ENCODE measurements at places on chromosomes 4 and X.

DNA sequence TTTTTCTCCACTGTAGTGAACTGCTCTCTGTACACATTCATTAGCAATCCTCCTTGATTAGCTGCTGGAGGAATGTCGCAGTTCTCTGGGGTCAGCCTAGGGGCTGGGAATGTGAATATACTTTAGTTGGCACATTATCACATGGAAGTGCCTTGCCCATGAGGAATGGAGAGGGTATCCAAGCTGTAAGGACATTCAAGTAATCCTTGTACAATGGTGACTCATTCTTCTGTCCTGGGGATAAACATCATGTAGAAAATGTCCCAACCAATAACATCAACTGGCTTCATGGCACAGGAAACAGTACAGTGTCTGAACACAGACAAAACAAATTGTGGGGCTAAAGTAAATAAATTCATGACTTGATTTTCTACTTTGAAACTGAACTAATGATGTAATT, 147.1 kb downstream of the GLRA2 start:
- no peaks in the 10 kb centered on the region for H3K36me3 ChIP-seq
- H3K27ac ChIP-seq: no peak overlapping the region
- DNase-seq: no peak

DNA sequence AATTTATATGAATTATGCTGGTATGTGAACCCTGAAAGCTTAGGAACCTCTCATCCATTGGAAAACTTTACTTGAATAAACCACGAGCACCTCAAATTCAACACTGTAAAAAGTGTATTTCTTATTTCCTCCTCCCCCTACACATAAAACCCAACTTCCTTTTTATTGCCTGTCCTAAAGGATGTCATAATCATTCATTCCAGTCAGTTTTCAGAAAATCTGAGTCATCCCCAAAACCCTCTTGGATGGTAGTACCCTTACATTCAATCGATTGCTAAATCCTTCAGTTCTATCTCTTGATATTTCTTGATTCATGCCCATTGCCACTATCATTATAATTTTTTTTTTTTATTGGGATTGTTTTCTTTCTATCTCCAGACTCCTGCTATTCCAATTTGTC, 91.1 kb upstream of the ATP8A1 start:
- H3K27me3 ChIP-seq: no peaks in the 10 kb centered on the region
- H3K4me3 ChIP-seq: no peak overlapping the region
- DNase-seq: no peak
- no peaks in the 10 kb centered on the region for H3K4me1 ChIP-seq

DNA sequence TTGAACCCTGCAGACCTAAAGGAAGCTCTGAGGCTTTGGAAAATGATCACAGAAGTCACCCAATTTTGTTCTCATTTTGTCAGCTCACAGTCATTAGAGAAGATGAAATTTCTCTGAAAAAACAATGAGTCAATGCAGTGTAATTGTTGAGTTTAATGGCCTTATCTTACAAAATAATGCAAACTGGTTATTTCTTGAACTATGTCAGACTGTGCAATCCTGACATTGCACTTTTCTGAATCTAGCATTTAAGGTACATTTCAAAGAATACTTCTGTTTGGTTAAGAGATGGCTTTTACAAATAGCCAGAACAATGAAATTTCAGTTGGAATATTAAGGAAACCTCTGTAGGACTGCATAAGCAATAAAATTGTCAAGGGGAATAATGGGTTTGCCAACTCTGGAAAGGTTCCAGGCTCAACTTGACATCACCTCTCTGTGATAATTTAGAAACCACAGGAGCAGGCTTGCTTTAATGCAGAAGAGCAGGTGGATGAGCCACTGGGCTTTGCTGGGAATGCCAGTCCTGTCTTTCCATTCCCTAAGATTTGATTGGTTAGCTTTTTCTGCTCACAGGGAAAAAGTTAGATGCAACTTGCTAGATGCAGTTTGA, 222.8 kb downstream of the FRMPD4 start:
- no peaks in the 10 kb centered on the region for H3K36me3 ChIP-seq
- H3K27me3 ChIP-seq: no peaks in the 10 kb centered on the region
- no peaks in the 10 kb centered on the region for H3K4me1 ChIP-seq
- DNase-seq: no peak
- H3K27ac ChIP-seq: no peak overlapping the region

GRCh38 chrX:77431227-77431626, 16.0 kb upstream of the FGF16 start:
- DNase-seq: no peak
- H3K27me3 ChIP-seq: no peaks in the 10 kb centered on the region
- H3K4me3 ChIP-seq: no peak overlapping the region
- H3K36me3 ChIP-seq: no peaks in the 10 kb centered on the region

DNA sequence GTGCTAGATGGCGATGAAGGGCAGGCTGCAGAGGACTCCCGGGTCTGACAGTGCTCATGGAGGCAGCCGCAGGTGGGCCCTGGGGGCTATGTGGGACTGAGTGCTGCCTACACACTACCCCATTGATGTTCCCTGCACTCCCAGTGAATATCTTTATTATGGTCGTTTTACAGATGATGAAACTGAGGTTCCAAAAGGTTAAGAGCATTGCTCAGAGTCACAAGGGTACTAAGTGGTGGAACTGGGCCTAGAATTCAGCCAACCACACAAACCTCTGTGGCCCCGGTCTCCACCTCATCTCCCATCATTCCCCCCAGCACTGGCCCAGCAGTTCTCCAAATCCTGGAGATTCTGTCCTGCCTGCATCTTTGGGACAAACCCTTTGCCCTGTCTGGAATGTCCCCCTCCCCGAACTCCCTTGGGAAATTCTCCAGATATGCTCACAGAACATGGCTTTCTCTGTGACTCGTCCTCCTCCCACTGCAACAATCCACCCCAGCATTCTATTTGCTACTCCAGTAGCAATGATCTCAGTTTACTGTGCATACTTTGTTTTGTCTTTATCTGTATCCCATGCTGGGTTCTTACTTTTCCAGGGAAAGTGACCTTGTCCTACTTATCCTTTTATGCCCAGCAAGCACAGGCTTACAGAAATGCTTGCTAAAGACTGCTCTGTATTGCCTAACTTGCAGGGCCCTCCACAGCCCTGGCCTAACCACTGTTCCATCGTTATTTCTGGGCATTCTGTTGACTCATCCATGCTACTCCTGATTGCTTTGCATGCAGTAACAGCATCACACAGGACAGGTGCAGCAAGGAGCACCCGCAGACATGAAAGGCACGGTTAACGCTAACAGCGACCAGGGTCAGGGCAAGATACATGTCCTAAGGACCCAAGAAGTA, 14.0 kb downstream of the PNMA6F start:
- no peak overlapping the region for H3K4me3 ChIP-seq
- no peaks in the 10 kb centered on the region for H3K27me3 ChIP-seq
- no peak for DNase-seq

GRCh38 chr4:182741914-182742313, 175.3 kb downstream of the DCTD start:
- no peak overlapping the region for H3K27ac ChIP-seq
- H3K4me3 ChIP-seq: no peak overlapping the region
- H3K4me1 ChIP-seq: no peaks in the 10 kb centered on the region
- no peak for DNase-seq
- no peaks in the 10 kb centered on the region for H3K36me3 ChIP-seq

DNA sequence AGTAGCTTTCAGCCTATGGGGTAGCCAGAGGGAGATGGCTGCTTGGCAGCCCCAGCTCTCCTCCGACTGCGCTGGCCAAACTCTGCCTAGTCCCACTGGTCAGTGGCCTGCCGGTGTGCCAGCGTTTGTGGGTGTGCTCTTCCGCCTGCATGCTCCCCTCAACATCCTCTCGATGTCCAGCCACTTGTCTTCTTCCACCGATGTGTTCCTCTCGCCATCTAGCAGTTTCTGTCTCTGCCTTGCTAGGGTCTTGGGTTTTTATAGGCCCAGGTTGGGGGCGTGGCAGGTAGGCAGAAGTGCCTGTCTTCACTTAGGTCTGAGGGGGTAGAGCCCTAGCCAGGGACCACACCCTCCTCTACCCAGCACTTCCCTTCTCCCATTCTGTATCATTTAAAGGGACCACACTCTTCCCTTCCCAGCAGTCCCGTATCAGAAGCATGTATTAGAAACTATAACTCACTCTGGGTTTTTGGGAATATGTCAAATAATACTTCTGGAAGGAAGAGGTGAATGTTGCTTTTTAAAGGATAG, 124.4 kb downstream of the KDM6A start:
- H3K27ac ChIP-seq: no peak overlapping the region
- no peaks in the 10 kb centered on the region for H3K27me3 ChIP-seq
- no peaks in the 10 kb centered on the region for H3K36me3 ChIP-seq
- peaks cover 4% of the 10 kb centered on the region for H3K4me1 ChIP-seq

- no peak overlapping the region for H3K4me3 ChIP-seq
- no peak for DNase-seq
- no peaks in the 10 kb centered on the region for H3K36me3 ChIP-seq
- H3K4me1 ChIP-seq: no peaks in the 10 kb centered on the region
These were observed 41.7 kb downstream of the RBM46 start for GRCh38 chr4:154822775-154823174.

DNA sequence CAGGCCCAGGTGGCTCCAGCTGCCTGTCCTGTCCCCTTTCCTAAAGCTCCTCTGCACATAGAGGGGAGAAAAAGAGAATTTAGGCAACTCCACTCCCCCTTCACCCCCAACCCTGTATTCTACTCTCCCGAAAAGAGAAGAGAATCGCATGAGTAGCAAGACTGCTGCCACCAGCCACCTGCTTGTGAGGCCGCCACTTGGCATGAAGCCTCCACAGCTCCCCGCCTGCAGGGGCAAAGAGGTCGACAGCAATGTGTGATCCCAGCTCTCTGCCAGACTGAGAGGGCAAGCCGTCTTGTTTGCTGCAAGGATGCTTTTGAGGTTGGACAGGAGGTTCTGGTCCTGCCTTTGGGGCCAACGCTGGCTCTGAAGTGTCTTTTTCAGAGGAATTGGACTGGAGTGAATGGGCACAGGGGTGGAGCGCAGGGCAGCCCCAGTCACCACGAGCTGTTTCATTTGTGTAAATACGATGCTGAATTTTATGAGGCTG, 77.1 kb downstream of the STARD8 start:
- no peaks in the 10 kb centered on the region for H3K36me3 ChIP-seq
- DNase-seq: no peak
- H3K4me1 ChIP-seq: no peaks in the 10 kb centered on the region
- no peak overlapping the region for H3K4me3 ChIP-seq
- no peaks in the 10 kb centered on the region for H3K27me3 ChIP-seq

DNA sequence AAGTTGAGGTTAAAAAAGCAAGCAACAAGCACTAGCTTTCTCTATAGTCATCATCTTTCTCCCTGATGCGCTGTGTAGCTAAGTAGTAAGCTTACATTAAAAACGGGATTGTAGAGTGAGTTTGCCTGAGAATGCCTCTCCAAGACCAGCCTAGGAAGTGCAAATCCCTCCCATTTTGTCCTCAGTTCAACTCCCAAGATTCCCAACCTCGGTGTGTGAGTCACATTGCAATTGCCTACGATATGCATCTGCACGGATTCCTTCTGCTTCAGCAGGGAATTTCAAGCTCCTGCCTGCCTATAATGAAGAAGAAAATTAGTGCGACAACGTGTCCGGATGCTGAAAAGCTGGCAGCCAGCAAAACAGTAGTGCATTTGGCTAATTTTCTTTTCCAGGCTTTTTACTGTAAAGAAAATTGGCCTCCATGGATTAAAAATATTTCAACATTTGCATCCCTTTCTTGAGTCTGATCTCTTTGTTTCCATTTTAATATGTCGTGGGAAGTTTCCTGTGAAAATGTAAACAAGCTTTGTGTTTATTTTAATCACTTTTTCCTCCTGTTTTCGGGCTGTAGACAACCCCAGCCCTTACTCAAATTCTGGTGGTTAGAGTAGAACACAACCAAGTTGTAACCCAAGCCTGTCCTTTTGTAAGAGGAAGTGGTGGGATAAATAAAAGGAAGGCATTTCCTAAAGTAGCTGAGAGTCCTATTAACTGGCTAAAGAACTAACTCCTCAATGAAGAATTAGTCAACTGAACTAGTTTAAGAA, 58.4 kb upstream of the TET2 start:
- H3K27ac ChIP-seq: no peak overlapping the region
- H3K36me3 ChIP-seq: no peaks in the 10 kb centered on the region
- no peaks in the 10 kb centered on the region for H3K27me3 ChIP-seq
- DNase-seq: no peak

- H3K27me3 ChIP-seq: no peaks in the 10 kb centered on the region
- H3K4me1 ChIP-seq: no peaks in the 10 kb centered on the region
- H3K36me3 ChIP-seq: no peaks in the 10 kb centered on the region
- no peak overlapping the region for H3K27ac ChIP-seq
- no peak for DNase-seq
These were observed 82.4 kb upstream of the HPRT1 start for GRCh38 chrX:134377537-134377936.

- no peak for DNase-seq
- H3K4me3 ChIP-seq: no peak overlapping the region
- H3K27me3 ChIP-seq: no peaks in the 10 kb centered on the region
- no peaks in the 10 kb centered on the region for H3K36me3 ChIP-seq
These were observed 219.5 kb downstream of the TMEM47 start for GRCh38 chrX:34437586-34437985.

GRCh38 chr4:32858361-32858760, 2138.2 kb downstream of the PCDH7 start:
- no peak overlapping the region for H3K27ac ChIP-seq
- H3K27me3 ChIP-seq: no peaks in the 10 kb centered on the region
- DNase-seq: no peak

- H3K4me3 ChIP-seq: no peak overlapping the region
- H3K27ac ChIP-seq: no peak overlapping the region
- peaks cover 6% of the 10 kb centered on the region for H3K27me3 ChIP-seq
- H3K36me3 ChIP-seq: no peaks in the 10 kb centered on the region
These were observed 4.4 kb upstream of the PRDM8 start for GRCh38 chr4:80192937-80193336.

- H3K27ac ChIP-seq: no peak overlapping the region
- H3K4me3 ChIP-seq: no peak overlapping the region
- peaks cover 3% of the 10 kb centered on the region for H3K4me1 ChIP-seq
These were observed 15.6 kb downstream of the PDZD4 start for GRCh38 chrX:153814591-153815315.

DNA sequence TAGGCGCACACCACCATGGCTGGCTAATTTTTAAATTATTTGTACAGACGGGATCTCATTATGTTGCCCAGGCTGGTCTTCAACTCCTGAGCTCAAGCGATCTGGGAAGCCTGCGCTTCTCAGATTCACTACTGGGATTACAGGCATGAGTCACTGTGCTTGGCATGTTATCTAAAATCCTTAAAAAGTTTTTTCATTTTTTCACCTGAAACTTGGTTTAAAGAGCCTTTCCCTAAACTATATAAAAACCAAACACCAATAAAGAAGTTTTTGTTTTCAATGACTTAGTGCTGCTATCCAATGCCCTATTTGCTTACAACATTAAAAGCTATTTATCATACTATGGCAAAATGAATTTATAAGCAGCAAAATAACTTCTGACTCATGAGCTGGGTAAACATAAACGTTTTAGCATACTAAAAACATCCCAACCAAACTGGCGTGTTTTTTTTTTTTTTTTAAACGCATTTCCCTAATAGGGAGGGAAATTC, 127.8 kb downstream of the UBE2K start:
- H3K36me3 ChIP-seq: peaks cover 4% of the 10 kb centered on the region
- H3K4me1 ChIP-seq: no peaks in the 10 kb centered on the region
- no peak overlapping the region for H3K4me3 ChIP-seq
- H3K27ac ChIP-seq: no peak overlapping the region
- no peaks in the 10 kb centered on the region for H3K27me3 ChIP-seq

- H3K27me3 ChIP-seq: no peaks in the 10 kb centered on the region
- no peaks in the 10 kb centered on the region for H3K36me3 ChIP-seq
- no peak overlapping the region for H3K4me3 ChIP-seq
- DNase-seq: no peak
These were observed 1267.2 kb downstream of the RAPGEF2 start for GRCh38 chr4:160370046-160370445.

GRCh38 chr4:38396845-38397547, 267.0 kb upstream of the KLF3 start:
- no peaks in the 10 kb centered on the region for H3K27me3 ChIP-seq
- DNase-seq: no peak
- no peaks in the 10 kb centered on the region for H3K36me3 ChIP-seq
- peaks cover 11% of the 10 kb centered on the region for H3K4me1 ChIP-seq

Data from thoracic aorta (tissue), 2 donors.